Thoracic aorta (tissue), 2 donors: ENCODE measurements at places on chromosomes 7 and 10.

GRCh38 chr10:60937022-60937421, 7.0 kb downstream of the RHOBTB1 start:
- peaks cover 3% of the 10 kb centered on the region for H3K4me1 ChIP-seq
- peak overlapping the region; percentile 58 for H3K27ac ChIP-seq
- no peaks in the 10 kb centered on the region for H3K36me3 ChIP-seq
- no peak for DNase-seq

DNA sequence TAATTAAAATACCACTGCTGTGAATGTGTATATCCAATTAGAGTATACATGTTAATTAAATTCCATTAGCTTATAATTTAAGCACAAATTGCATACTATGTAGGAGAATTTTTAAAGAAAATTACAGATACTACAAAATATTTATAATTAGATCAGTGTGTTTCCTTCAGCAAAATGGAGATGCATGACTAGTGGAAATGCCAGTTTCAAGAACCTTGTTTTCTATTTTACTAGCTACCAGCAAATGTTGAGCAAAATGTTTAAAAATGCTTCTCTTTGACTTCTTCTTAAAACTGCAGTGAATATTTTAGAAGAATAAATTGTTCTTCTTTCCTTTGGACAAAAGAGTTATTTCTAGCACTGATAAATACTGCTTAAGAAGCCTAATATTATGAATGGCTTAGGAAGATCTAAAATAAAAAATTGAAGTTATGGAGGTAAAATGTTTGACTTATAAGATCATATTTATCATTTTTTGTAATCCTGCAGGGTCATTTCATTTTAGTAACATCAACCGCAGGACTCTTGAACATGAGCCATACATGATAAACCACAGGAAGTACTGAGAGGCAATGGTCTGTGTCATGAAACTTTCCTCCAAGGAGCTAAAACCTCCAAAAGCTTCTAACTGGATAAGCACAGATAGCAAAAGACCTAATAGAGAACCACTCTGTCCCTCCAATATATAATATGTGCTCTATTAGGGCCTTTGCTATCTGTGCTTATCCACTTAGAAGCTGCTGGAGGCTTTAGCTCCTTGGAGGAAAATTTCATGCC, 1066.0 kb upstream of the CELF2 start:
- DNase-seq: no peak
- H3K4me3 ChIP-seq: no peak overlapping the region
- H3K27ac ChIP-seq: no peak overlapping the region
- H3K4me1 ChIP-seq: no peaks in the 10 kb centered on the region
- H3K27me3 ChIP-seq: no peaks in the 10 kb centered on the region
- H3K36me3 ChIP-seq: no peaks in the 10 kb centered on the region

GRCh38 chr10:103766751-103767505, 88.4 kb downstream of the SH3PXD2A start:
- no peaks in the 10 kb centered on the region for H3K36me3 ChIP-seq
- peaks cover 28% of the 10 kb centered on the region for H3K4me1 ChIP-seq
- H3K27ac ChIP-seq: no peak overlapping the region
- H3K4me3 ChIP-seq: no peak overlapping the region

DNA sequence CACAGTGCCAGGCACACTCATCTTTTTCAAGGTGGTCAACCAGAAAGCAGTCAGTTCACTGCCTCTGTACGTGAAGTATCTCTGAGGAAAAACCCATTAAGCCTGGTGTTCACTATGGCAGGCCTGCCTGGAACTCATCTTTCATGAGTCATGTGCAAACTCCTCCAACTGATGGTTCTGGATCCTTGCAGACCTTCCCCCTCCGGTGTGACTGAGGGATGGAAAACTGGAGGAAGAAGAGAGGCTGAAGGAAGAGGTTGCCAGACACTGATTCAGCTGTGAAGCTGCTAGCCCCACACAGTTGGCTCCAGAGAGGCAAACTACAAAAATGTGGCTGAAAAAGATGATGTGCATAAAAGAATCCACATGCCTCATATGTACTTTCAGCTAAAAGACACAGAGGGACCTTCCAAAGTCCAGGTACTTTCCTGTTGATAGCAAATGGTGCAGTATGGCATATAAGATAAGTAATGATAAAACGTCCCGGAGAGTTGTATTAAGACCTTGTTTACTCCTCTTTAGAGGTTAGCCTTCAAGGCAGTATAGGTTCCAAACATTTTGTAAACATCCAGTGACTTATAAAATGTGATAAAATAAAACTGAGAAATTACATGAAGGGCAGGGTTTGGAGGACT, 2.7 kb downstream of the CYP3A5 start:
- H3K36me3 ChIP-seq: no peaks in the 10 kb centered on the region
- no peaks in the 10 kb centered on the region for H3K27me3 ChIP-seq
- no peak for DNase-seq
- H3K4me3 ChIP-seq: no peak overlapping the region

- H3K4me1 ChIP-seq: no peaks in the 10 kb centered on the region
- no peaks in the 10 kb centered on the region for H3K36me3 ChIP-seq
- no peak overlapping the region for H3K4me3 ChIP-seq
- no peaks in the 10 kb centered on the region for H3K27me3 ChIP-seq
- DNase-seq: no peak
- H3K27ac ChIP-seq: no peak overlapping the region
Measured at GRCh38 chr10:36248304-36248981, 606.3 kb upstream of the FZD8 start.

DNA sequence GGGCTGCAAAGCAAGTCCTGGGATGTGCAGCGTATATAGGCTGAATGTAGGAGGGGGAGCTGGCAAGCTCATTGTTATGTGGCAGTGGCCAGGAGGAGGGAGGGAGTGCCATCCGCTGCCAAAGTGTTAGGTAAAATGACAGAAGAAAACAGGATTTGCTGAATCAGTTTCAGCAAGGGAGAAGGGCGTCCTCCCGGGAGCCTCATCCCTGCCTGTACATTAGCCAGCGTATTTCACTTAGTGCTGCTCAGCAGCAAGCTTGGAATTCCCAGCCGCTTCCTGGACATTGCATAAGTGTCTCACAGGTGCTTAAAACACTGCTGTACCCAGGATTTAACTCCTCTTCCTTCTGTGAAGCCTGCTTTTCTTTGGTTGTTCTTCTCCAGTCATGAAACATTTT, 2.5 kb downstream of the NIPSNAP2 start:
- no peaks in the 10 kb centered on the region for H3K27me3 ChIP-seq
- DNase-seq: no peak
- no peak overlapping the region for H3K4me3 ChIP-seq
- no peak overlapping the region for H3K27ac ChIP-seq
- H3K4me1 ChIP-seq: peaks cover 19% of the 10 kb centered on the region
- no peaks in the 10 kb centered on the region for H3K36me3 ChIP-seq

GRCh38 chr10:112115781-112116385, 67.7 kb downstream of the GPAM start:
- H3K4me3 ChIP-seq: no peak overlapping the region
- DNase-seq: no peak
- no peaks in the 10 kb centered on the region for H3K4me1 ChIP-seq
- H3K27ac ChIP-seq: no peak overlapping the region

DNA sequence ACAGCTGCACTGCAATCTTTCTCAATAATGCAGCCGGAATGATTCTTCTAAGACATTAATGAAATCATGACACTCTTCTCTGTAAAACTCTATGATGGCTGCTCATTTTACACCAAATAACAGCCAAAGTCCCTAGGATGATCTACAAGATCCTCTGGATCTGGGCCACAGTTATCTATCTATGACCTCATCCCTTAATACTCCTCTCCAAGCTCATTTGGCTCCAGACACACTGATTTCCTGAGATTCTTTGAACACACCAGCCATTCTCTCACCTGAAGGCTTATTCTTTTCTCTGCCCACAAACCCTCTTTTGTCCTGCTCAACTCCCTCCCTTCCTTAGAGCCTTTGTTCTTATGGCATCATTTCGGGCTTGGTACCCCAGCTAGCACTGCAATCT, 577.4 kb upstream of the ANKRD30A start:
- no peaks in the 10 kb centered on the region for H3K4me1 ChIP-seq
- no peak for DNase-seq
- no peaks in the 10 kb centered on the region for H3K36me3 ChIP-seq
- no peak overlapping the region for H3K4me3 ChIP-seq
- no peak overlapping the region for H3K27ac ChIP-seq

DNA sequence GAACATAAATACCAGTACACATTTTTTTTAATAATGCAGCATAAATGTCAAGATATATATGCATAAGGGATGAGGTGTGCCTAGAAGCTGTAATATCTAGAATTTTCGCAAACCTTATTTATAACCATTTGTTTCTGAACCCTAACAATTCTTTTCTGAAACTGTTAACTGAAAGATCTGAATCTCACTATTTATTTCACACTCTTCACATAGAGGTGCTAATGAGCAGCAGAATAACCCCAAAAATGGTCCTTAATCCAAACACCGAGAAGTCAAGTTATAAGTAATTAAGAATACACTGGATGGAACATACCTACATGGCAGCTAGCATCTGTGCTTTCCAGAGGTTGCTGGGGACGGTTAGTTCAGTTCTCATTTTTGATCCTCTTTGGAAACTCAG, 742.0 kb downstream of the AUTS2 start:
- H3K27me3 ChIP-seq: no peaks in the 10 kb centered on the region
- no peak for DNase-seq
- H3K4me3 ChIP-seq: no peak overlapping the region
- no peaks in the 10 kb centered on the region for H3K4me1 ChIP-seq

DNA sequence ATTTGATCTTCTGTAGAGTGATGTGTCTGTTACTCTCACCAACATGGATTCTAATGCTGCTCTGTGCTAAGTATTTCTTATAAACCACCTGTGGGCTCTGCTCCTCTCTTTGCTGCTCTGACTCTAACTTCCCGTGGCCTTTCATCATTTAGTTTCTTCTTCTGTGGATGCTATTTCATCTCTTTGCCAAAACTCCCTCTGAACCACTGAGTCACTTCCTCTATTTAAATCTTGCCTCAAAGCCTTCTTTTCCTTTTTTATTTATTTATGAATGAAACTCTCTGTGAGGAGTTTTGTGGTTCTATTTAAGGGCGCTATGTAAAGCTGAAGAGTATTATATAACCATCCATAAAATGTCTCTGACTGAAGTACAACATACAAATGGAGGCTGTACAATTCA, 538.5 kb downstream of the SUGCT start:
- no peak overlapping the region for H3K4me3 ChIP-seq
- no peaks in the 10 kb centered on the region for H3K36me3 ChIP-seq
- no peaks in the 10 kb centered on the region for H3K4me1 ChIP-seq
- H3K27me3 ChIP-seq: no peaks in the 10 kb centered on the region

- no peak for DNase-seq
- peaks cover 5% of the 10 kb centered on the region for H3K4me1 ChIP-seq
- H3K4me3 ChIP-seq: no peak overlapping the region
- no peaks in the 10 kb centered on the region for H3K36me3 ChIP-seq
- no peak overlapping the region for H3K27ac ChIP-seq
Measured at GRCh38 chr10:112735041-112735695, 214.9 kb upstream of the TCF7L2 start.

DNA sequence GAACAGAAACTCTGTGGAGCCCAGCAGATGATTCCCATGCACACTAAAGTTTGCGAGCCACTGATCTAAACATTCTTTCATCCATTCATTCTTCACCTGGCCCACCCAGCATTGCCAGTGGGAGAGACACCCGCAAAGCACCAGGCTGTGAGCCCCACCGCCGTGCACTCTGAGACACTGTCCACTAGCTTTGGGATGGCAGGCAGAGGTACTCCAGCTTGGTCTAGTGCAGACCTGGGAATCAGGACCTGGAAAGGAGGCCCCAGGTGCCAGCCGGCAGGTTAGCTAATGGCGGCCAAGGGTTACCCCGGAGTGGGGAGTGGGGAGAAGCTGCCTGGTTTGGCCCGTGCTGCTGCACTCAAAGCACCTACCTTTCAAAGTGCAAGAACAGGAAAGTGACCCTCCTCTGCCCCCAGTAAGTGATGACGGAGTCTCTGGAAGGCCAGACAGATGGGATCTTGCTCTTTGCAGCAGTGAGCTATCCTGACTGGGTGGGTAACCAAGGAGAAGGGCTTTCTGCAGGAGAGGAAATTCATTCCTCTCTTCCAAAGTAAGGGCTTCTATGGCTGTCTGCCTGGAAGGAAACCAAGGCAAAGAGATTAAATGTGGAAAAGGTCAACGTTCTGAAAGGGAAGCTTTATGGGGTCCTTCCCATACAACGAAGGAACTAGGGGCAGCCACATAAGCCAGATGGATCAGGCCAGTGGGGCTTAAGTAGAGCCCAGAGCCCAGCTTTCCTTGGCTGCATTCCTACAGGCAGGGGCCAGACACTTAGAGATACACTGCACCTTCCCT, 74.2 kb upstream of the LRRC4 start:
- no peaks in the 10 kb centered on the region for H3K27me3 ChIP-seq
- DNase-seq: no peak
- no peaks in the 10 kb centered on the region for H3K36me3 ChIP-seq
- H3K4me1 ChIP-seq: peaks cover 4% of the 10 kb centered on the region
- no peak overlapping the region for H3K4me3 ChIP-seq
- H3K27ac ChIP-seq: no peak overlapping the region

DNA sequence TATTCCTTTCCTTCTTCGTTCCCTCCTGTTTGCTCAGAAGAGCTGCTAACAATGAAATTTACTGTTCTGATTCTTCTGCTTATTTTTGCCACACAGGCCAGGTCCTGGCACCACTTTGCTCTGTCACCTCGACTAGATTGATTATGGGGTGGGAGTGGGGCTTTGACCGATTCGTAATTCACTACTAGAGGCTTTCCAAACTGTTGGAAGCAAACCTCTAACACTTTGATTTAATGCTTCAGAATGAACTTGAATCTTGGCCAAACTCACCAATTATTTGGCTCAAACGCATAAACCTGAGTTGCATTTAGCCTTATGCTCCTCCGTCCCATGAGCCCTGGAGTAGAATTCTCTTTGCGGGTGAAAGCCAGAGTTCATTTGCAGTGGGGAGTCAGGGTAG, 476.2 kb upstream of the FZD8 start:
- no peaks in the 10 kb centered on the region for H3K36me3 ChIP-seq
- H3K27me3 ChIP-seq: no peaks in the 10 kb centered on the region
- no peak overlapping the region for H3K27ac ChIP-seq
- H3K4me3 ChIP-seq: no peak overlapping the region
- no peak for DNase-seq

- peaks cover 12% of the 10 kb centered on the region for H3K4me1 ChIP-seq
- no peak overlapping the region for H3K4me3 ChIP-seq
- no peak overlapping the region for H3K27ac ChIP-seq
- H3K27me3 ChIP-seq: no peaks in the 10 kb centered on the region
- H3K36me3 ChIP-seq: no peaks in the 10 kb centered on the region
- DNase-seq: no peak
Measured at GRCh38 chr10:132551093-132551807, 13.7 kb downstream of the INPP5A start.

DNA sequence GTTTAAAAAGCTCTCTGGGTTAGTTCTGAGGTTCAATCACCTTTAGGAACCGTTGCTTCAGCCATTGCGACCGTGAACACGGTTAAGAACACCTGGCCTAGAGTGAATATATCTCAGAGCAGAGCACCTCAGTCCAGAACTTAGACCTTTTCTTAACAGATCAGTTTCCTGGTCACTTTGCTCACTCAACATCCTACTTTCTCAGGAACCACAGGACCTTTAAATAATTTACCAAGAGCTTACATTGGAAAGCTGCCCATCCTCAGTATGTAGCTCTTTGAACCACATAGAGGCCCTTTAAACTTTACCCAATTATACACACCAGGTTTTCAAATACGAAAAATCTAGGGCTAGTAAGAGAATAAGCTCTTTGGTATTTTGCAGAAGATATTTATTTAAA, 153.2 kb downstream of the NRBF2 start:
- H3K4me3 ChIP-seq: no peak overlapping the region
- H3K4me1 ChIP-seq: peaks cover 5% of the 10 kb centered on the region
- no peaks in the 10 kb centered on the region for H3K36me3 ChIP-seq
- no peak for DNase-seq
